ENCODE measurements at places on chromosomes 2 and 18.
A peak's percentile ranks its signal among the peaks of the same experiment; 100 is the strongest.

DNA sequence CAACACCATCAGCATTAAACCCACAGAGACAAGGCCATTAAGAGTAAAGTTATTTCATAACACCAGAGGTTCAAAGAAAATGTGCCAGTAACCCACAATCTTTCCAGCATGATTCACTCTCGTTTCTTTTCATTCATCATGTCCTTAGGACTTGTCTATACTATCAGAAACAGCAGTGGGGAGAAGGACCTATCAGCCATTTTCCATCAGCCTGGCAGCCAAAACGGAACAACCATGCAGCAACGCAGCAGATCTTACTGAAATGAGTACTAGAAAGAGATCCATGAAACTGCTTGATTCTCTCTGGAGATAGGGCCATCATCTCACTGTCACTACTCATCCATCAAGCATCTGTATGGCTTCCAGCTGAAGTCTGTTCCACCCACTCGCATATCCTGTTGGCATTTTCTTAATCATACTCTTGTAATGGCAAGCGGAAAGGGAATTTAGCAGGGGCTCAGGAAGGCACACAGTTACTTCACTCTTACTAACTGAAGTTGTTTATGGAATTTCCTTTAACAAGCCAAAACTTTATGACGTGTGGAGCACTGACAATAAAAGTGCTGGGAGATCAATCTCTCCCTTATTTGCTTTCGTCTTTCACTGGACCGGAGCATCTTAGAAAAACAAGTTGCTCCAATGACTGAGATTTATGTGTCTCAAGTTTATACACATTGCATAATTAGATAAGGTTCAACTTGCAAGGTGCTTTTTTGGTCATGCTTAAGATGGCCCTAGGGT is 69.7 kb downstream of the EPHA4 start:
- DNase-seq = no peak

GRCh38 chr2:162197069-162197825 is 45.2 kb upstream of the GCG start:
- DNase-seq = no peak

GRCh38 chr2:176638167-176639015 is 369.1 kb downstream of the MTX2 start:
- peak; percentile 90 for DNase-seq

- DNase-seq = peak; percentile 39
Observed at GRCh38 chr2:216012830-216013079, 596 bp downstream of the MREG start.

DNA sequence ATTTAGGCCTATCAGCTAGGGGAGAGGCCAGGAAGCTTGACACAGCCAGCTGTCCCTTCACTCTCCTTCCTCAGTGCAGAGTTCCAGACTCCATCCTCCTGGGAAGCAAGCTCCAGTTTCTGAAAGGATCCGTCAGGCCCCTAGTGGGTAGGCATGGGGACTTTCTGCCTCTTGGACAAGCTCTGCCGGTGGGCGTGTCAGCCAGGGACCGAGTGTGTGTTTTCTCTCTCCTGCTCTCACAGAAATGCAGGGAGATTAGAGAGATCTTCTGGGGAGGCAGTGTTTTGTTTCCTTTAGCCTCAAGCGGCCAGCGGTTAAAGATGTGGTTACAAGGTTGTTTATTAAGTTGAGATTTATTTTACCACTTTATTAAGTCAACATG is 29.9 kb upstream of the OTOS start:
- no peak for DNase-seq

GRCh38 chr2:166384774-166385173 is 9.0 kb upstream of the SCN9A start:
- DNase-seq = peak; percentile 70

DNA sequence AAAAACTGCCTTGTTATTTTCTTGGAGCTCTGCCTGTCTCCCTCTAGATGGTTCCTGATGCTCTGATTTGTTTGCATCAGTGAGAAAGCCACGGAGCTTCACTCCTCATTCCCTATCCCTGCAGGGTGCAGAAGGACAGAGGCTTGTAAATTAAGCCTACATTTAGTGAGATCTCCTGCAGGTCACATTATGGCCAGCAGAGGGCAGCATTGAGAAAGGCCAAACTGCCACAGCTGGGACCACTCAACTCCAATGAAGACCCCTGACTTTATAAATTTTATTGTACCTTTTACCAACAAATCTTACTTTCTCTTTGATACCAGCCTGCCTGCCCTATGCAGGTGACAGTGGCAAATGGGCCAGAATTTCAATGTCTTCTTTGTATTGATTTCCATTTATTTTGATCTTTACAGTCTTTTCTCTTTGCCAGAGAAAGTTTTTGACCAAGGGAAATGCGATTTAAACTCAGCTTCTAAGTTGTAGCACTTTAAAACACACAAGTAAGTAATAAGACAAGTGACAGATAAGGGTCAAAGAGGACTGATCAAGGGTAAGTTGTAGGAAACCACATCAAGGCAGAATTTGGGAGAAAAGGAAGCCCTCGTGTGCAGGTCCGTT is 1029.1 kb upstream of the KLHL29 start:
- DNase-seq = peak; percentile 49

DNA sequence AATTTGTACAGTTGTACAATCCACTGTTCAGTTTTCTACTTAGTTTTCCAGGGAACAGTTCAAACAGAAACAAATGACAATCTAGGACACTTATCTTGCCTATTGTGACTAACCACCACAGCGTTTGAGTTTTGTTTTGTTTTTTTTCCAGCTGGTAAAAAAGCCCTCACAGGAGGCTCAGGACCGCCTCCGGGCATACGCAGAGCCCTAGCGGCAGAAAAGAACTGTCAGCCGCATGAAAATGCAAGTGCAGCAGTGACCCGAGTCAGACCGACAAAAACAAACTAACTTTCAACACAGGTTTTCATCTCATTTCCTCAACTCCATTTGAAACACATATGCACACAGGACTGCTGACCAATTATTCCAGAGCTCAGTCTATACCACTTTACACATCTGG is 68.6 kb downstream of the STEAP3 start:
- no peak for DNase-seq

DNA sequence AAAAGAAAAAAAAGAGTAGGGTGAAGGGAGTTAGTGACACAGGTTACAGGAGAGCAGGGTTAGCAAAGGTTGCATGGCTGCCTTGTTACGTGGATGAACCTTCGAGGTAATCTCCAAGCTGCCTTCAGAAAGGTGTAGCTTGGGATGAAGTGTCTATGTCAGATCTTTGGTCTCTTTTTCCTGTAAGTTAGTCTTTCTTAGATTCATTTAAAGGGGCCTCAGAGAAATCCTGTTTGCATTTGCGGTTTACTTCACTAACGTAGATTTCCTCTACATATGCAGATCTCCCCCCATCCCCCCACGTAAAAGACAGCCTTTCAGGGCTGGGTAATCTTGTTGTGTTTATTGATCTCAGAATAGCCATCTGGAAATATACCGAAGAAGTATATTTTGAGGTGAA is 83.7 kb downstream of the MTA3 start:
- DNase-seq = no peak

DNA sequence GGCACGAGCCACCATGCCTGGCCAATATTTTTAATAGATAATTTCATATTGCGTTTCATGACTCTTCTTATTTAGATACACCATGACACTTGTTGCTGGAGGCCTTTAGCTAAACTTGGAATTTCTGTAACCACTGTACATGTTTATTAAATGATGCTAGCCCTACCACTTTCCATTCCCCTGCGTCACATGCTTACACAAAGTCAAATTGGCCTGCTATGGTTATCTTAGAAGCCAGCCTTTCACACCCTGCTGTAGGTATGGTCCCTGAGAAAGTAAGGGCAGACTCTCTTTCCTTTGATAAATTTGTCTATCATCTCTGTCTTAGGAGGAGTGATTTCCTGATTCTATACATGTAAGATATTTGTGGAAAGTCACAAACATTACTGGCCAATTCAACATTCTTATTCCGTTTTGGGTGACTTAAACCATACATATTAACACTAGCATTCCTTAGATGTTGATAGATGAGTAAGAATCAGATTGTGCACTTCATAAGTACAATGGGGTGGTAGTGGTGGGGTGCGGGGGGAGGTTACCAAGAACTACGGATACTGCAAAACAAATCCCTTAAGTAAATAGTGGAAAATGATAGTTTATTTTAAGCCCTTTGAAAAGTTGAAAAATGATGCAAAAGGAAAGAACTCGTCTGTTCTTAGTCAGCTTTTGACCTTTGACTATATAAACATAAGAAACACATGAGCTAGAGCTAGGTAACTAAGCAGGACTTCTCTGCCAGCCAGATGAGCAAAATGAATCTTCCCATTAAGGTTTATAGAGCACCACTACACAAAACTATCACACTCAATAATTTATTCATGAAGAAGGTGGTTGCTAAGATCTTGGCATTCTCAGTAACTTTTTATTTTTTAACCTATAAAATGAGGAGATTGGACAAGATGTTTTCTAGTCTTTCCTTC is 7.9 kb upstream of the NDUFV2 start:
- peak; percentile 76 for DNase-seq

DNA sequence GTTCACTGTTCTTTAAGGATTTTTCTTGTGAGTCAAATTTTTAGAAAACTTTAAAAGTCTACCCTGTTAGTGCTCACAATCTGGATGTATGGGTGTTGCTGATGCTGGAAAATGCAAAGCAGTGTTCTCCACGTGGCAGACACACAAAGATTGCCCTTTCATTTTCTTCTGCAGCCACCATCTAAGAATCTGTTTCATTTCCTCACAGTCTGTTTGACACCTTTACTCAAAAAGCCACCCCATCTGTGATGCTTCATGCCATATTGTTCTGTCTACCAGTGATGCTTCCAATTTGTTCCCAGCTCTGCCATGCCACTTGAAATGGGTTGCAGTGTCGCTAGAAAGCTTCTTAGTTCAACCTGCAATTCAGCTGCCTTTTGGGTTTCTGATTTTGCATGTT is 464.2 kb upstream of the UBE2E3 start:
- no peak for DNase-seq

- no peak for DNase-seq
Observed at GRCh38 chr2:137221797-137222492, 456.6 kb downstream of the THSD7B start.

GRCh38 chr2:140586379-140586778 is 1544.4 kb downstream of the LRP1B start:
- peak; percentile 40 for DNase-seq

DNA sequence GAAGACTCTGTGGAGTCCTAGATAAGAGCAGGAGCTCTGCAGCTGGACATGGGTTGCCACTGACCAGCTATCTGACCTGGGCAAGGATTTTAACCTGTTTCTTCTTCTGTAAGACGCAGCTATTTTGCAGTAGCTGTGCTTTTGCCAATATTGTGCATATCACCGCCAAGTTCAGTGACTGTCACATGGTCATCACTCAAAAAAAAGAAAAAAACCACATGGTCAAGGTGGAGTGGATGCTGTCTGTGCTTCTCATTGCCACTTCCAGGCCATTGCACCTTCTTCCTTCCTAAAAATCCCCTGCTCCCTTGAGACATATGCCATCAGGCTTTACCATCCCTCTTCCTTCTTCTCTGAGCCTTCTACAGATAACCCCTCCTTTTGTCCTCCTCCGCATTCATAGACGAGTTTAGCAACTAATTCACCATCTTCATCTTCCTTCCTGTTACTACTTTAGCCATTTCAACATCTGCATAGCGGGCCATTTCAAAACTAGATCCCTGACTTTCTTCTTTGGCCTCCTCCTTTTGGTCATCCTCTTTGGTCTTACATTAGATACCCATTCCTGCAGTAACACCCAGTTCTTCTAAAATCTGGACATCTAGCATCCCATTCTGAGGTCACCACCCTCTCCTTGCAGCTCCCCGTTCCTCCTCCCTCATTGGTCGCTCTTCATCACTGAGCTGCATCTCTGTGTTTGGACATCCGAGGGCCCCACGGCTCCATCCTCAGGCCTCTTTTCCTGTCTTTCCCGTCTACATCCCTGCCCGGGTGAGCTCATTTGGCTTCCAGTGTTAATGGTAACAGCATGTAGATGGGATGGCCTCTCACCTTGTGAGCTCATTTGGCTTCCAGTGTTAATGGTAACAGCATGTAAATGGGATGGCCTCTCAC is 17.8 kb downstream of the RNF144A start:
- no peak for DNase-seq

DNA sequence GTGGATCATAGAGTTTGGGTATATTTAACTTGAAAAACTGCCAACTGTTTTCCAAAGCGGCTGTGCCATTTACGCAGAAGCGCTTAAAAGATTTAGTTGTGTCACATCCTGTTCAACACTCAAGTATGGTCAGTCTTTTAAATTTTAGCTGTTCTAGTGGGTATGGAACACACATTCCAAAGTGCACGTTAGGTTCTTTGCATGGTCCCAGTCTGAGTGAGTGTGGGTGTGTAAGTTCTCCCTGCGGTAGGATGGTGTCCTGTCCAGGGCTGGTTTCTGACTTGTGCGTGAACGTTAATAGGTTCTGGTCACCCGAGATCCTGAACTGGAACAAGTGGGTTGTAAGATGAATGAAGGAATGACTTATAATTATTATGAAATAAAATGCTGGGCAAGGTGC is 28.4 kb upstream of the IL36G start:
- peak; percentile 80 for DNase-seq

- no peak for DNase-seq
Observed at GRCh38 chr2:136666-137065, 90.4 kb upstream of the FAM110C start.

DNA sequence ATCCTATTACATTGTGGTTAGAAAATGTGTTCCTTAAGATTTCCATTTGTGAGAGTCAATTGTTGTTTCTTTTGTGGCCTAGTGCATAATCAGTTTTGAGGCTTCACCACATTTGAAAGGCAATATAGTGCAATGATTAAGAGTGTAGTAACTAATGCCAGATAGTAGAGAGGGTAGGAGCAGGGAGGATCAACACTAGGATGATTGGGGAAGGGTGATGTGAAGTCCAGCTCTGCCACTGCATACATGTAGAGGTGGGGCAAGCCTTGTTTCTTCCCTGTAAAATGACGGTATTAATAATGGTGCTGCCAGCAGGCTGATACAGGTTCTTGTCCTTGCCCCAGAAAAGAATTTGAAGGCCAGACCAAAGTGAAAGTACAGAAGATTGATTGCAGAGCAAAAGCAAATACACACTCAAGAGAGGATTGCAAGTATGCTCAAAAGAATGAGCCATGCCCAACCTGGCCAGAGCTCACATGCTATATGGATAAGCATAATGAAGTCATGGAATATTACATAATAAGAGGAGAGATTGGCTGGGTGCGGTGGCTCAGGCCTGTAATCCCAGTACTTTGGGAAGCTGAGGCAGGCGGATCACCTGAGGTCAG is 8.0 kb downstream of the SP100 start:
- peak; percentile 5 for DNase-seq

GRCh38 chr2:54497763-54498680 is 41.9 kb downstream of the SPTBN1 start:
- DNase-seq = peak; percentile 51

Measured in DMS53 (cell line).